SHP77 treated with DMSO at 0.1 percent for 48 hours (cell line): ENCODE measurements at places on chromosomes 4 and X.

GRCh38 chrX:153621949-153622598, 23.1 kb upstream of the CCNQ start:
- no peak for DNase-seq

DNA sequence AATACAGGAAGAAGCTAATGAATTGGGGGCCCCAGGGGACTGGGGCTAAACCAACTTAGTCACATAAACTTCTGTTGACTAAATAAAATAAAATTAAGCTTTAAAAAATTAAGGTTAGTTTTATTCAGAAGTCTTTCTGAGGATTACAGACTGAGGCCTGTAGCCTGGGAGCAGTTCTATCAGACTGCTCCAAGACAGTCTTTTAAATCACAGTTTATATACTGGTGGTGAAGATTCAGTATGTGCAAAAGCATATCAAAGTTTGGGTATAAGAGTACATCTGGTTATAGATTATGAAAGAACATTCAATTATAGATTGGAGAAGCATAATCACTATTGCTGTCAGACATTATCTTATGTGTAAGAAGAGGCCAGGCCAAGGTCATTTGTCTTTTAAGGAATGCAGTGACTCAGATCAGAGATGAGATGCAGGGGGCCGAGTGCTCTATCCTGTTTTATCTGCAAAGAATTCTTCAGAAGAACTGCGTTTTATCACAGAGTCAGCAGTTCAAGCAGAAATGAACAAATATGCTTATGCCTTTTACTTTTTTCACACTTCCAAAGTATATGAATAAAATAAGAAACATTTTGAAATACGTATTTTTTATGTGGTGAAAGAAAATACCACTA, 109.4 kb downstream of the PDHA2 start:
- DNase-seq, result no peak

- no peak for DNase-seq
Observed at GRCh38 chr4:100489305-100489704, 28.5 kb downstream of the EMCN start.

DNA sequence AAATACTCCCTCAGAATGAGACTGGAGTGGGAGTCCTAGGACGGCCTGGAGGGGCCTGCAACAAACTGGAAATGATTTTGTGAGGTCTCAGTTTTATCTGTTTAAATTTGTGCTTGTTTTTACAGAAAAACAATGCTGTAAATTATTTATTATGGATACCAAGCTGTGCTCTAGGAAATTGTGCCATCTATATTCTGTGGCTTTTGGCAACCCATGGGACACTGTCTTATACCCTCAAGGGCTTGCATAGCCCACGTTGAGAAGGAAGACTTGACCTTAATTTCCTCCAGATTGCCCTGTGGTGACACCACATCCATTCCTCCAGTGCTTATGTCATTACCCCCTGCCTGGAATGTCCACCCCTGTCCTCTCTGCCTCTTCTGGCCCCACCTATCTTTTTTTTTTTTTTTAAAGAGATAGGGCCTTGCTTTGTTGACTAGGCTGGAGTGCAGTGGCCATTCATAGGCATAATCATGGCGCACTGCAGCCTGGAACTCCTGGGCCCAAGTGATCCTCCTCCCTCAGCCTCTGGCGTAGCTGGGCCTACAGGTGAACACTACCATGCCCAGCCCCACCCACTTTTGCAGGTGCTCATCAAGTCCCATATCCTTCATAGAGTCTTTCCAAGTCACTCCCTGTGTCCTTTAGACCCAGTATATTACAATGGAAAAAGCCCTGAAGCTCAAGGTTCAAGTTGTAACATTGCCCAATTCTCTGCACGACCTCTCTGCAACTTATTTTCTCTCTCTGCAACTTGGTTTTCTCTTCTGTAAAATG, 77.4 kb downstream of the HPRT1 start:
- DNase-seq, result no peak

DNA sequence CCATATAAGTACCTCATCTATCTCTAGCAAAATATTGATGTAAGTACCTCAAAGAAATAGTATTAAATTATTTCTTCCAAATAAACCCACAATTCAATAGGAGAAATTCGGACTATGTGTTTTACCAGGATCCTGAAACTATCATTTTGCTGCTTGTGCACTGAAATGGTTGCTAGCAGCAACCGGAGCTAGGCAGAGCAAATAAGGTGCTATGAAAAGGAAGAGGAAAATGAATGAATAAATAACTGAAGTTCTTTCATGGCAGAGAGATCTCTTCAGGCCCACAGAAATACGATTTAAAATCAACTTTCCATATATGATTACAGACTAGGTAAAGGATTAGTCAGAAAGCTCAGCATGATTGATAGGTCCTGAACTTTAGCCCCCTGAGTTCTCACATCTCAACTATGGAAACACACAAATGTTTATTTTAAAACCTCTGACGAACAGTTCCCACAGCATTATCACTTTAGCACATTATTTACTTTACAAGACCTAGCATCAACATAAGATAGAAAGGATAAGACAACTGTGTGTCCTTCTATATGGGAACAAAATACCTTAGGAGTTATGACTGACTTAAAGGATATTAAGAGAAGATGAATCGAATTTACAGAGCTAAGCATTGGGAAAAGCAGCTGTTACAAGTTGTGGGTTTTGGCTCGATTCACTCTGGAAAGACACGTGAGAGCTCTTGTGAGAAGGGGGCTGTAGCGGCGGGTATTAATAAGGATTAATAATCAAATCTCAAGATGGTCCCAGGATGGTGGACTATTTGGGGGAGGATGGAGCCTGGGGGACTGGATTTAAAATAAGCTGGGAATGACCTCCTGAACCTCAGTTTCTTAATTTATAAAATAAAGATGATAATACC, 104.3 kb downstream of the CORIN start:
- no peak for DNase-seq

DNA sequence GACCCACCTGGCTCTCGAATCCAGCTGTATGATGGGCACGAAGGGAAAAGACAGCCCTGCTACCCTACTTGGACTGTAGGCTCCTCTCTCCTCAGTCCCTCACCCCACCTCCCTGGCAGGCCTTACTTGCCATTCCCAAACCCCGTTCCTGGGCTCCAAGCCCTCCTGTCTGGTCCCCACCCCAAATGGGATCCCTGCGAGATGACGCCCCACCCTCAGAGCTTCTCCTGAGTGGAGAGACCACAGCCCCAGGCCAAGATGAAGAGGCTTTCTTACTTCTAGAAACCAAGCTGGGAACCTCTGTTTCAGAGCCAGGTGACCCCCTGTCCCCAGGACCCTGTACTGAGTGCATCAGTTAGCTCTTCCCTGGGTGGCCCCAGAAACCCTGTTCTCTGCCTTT, 4.5 kb downstream of the NALF2 start:
- no peak for DNase-seq

- no peak for DNase-seq
Observed at GRCh38 chr4:26568446-26568994, 15.4 kb upstream of the TBC1D19 start.

DNA sequence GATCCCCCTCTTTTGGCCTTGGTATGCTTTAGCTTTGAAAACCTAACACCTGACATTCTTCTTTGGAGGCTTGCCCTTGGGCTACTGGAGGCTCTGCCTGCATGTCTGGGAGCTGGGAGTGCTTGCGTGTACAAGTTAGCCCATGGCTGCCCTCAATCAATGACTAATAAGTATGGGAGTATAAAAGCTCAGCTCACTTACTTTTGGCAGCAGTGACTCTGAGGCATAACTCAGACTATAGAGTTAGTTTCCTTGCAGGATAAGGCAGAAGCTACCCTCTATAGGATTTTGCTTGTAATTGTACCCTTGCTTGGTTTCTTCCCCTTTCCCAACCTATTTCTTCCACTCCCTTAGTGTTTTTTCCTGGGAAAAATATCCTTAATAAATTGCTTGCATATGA, 247.9 kb downstream of the PPP1R2C start:
- no peak for DNase-seq

DNA sequence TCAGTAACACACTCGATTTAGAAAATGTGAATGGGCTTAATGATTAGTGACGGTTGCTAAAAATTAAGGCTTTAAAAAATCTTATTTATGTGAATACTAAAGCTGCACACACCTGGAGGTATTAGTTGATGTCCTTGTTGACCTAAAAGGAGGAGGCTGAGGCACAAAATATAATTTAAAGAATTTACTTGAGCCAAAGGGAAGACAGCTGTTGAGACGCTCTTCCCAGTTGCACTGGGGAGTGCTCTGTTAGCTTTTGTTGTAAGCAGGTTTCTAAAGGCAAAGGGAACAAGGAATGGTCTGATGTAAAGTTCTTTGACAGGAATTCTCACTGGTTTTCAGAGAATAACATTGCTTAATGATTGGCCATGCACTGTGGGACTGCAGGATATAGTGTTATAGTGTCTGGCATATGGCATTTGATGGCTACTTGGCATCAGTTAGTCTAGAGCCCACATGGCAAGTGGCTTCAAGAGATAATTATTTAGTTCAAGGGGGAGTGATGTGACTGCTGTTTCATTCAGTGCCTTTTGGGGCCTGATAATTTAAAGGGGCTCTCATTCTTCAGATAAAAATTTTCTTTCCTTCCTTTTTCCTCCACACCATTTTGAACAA, 30.8 kb upstream of the PGM2 start:
- DNase-seq, result no peak

DNA sequence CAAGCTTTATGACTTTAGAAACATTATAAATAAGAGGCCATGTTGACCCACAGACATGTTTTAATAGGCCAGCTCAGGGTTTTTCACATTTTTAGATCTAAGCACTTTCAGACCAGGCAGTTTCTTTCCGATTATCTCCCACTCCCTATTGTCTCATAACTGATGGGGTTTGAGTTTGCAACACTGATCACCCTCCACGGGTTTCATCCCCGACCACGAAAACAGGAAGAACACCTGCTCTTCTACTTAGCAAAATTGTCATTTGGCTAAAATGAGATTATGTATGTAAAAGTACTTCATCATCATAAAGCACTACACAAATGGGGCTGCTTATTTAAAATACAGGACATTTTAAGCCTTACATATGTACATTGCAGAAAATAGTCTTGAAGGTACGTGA, 407.9 kb downstream of the HNRNPD start:
- DNase-seq, result no peak

DNA sequence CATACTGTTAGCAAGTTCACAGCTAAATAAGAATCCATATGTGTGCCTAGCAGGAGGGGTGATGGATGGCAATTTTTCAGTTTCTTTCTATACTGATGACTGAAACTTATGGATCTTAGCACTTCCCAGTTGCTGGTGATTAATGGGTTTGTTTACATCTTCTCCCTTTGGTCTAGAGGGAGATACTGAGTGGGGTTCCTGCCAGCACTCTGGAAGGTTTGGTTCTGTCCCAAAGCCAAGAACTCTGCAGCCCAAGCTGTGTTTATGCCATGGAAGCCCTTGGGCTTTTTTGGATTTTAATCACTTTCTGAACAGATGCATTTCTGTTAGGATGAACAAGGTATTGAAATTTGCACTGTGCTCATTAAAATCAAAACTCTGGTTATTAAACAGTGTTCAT, 43.5 kb downstream of the DDIT4L start:
- no peak for DNase-seq

DNA sequence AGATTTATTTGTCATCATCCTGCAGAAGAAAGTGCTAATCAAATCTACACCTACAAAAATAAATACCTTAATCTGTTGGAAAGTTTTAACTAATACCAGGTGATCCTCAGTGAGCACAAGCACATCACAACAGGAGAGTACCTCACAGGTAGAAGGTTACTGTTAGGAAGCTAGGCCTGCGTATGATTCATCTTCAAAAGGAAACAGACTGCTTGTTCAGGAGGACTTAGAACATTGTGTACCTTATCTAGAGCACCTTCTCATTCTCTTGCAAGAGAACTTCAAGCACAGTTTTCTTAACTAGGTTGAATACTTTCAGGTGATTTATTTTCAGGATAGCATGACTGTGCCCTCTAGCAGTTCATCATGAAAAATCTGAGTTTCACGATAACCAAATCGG, 54.2 kb downstream of the MND1 start:
- DNase-seq, result no peak

DNA sequence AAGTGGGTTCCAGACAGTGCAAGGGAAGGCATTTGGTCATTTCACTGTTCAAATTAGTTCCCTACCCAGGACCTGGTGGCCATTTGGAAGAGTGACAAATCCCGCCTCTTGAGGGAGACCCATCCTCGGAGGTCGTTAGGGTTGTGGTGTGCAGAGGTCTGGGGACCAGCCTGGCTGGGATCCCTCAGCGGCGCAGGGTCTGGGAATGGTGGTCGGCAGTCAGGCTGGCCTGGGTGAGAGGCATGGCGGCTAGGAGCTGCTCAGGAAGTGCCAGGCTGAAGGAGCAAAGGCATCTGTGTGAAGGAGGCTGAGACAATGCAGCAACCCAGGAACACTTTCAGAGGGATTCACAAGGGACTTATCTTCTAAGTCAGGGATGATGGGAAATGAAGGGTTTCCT, 6.7 kb downstream of the NLGN3 start:
- no peak for DNase-seq

GRCh38 chr4:121777625-121778024, 12.7 kb upstream of the SMIM43 start:
- no peak for DNase-seq

- peak; percentile 0 for DNase-seq
Observed at GRCh38 chrX:103688946-103689345, 2.4 kb upstream of the MORF4L2 start.

DNA sequence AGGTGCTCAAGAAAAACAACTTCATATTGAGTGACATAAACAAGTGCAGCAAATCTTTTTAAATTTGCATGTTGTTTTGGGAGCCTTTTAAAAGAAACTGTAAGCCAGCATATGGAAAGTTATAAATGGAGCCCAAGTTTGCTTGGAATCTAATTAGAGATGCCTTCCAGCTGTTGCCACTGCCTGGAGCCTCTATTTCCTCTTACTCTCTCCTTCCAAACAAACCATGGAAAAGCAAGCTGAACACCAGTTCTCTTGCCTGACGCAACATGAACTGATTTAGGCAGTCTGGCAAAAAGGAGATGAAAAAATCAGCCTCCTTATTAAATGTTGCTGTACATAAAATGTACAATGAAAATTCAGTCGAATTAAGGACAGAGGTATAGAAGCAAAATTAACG, 21.5 kb downstream of the ARSJ start:
- DNase-seq, result no peak
